ENCODE measurements at places on chromosomes 5 and 9.

- no peak for DNase-seq
Measured at GRCh38 chr9:90900130-90900529, 98.5 kb downstream of the SYK start.

DNA sequence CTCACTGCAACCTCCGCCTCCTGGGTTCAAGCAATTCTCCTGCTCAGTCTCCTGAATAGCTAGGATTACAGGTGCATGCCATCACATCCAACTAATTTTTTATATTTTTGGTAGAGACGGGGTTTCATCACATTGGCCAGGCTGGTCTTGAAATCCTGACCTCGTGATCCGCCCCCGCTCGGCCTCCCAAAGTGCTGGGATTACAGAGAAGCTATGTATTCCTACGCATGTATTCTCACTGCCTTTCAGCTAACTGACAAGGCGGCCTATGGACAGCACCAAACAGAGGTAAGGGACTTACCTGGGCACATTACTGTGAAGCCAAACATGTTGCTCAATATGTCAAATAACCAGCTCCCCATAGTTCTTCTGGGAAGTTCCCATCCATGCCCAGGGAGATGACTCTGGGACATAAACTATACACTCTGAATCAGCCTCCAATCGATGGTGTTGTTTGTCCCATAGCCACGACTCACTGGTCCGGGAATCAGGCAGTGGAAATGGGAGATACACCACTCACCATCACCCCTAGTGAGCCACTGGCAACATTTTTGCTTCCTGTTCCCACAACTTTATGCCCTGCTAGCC, 114.6 kb downstream of the SYK start:
- no peak for DNase-seq

DNA sequence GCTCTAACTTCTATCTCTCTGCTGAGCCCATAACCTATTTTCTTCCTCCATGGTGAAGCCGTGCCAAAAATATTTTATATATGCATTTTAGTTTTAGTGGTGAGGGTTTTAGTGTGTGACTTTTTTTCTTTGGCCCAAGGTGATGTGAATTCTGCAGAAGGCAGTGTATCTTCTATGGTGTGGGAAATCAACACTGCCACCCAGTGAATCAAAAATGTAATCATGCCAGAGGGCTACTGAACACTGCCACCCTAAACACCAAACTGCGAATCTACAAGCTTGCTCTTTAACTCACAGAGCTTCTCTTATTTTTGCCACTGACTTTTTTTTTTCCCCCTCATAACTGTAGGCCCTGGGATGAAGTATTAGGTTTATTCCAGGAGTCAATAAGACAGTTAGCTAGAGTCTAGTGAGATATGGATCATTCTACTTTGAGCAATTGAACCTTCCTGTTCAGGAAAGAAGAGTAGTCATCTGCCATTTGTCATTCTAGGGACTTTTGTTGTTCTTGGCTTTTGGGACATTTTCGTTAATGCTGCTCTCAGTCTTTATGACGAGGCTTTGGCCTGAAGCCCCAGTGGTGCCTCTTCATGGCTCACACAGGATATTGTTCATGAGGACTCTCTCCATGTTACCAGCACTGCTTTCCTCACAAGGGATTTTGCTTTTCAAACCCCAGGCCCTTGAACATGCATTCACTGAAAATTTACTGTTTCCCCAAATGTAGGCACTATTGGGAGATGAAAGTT, 53.1 kb downstream of the C7 start:
- DNase-seq, result no peak

GRCh38 chr5:72624641-72625236, 117.5 kb upstream of the ZNF366 start:
- DNase-seq, result no peak

GRCh38 chr5:109922381-109922995, 232.8 kb downstream of the MAN2A1 start:
- DNase-seq, result no peak

- no peak for DNase-seq
Measured at GRCh38 chr5:149356391-149356790, 1.5 kb upstream of the PCYOX1L start.

DNA sequence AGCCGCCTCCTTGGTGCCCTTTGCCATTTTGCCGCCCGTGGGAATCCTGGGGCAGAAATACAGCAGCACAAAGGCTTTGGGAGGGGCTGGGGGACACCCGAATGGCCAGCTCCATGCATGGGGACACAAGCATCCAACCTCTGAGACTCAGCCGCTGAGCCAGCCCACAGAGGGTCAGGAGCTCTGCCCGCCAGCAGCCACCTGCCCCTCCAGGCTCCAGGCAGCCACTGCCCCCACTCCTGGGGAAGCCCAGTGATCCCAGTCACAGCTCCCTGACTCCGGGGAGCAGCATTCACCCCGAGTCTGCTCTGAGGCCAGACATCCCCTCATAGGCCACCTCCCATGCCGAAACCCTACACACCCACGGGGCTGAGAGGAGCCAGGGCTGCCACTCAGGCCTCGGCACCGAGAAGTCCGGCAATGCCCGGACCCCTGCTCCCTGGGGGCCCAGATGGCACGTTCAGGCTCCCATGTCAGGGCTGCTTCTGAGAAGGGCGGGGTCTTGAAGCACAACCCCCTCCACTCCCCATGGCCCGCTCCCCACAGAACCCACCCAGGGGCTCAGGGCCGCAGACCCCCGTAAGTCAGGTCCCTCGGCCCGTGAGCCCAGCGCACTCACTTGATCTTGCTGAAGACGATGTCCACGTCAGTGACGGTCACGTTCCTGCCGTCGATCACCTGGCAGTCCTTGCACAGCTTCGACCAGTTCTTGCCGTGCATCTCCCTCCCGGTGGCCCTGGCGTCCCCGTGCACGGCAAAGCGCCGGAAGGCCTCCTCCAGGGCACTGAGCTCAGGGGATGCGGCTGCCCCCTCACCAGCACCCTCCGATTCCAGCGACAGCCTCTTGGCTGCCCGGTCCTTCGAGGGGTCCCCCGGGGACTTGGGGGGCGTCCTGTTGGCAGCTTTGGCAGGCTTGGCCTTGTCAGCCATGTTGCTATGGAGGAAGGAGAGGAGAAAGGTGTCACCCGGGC, 15.7 kb downstream of the TPPP start:
- no peak for DNase-seq

DNA sequence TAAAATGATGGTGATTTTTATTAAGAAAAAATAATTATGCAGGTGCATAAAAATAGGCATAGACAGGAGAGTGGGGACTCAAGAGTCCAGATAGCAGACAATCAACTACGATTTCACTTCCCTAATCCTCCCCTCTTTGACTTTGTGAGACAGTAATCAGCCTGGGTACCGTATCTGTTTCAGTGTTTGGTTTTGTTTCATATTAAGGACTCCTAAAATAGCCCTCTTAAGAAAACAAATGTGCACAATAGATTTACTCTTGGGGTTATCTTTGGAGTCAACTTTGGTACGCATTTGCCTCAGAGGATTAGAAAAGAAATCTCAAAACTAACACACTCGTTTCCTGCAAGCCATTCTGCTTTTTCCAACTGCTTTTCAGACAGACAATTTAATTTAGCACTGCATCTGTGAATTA, 96.3 kb downstream of the ZNF608 start:
- no peak for DNase-seq

DNA sequence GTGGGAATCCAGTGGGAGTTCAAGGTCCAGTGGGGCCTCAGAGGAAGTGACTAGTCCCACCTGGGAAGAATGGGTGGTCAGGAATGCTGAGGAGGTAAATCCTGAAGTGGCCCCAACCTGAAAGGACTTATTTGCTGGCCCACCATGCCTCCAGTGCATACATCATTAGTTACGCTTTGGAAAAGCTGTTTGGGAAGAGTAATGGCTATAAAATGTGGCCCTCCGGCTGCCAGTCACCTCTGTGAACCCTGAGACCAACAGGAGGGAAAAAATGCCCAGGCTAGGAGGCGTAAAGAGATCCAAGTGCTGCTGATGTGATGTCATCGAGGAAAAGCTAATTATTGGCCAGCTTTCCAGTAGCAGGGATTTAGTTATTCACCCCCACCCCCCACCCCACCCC, 2.7 kb upstream of the SLC26A2 start:
- DNase-seq, result no peak

GRCh38 chr9:108443741-108444140, 412.0 kb downstream of the ACTL7B start:
- no peak for DNase-seq

GRCh38 chr9:134425401-134425800, 99.1 kb downstream of the RXRA start:
- no peak for DNase-seq

DNA sequence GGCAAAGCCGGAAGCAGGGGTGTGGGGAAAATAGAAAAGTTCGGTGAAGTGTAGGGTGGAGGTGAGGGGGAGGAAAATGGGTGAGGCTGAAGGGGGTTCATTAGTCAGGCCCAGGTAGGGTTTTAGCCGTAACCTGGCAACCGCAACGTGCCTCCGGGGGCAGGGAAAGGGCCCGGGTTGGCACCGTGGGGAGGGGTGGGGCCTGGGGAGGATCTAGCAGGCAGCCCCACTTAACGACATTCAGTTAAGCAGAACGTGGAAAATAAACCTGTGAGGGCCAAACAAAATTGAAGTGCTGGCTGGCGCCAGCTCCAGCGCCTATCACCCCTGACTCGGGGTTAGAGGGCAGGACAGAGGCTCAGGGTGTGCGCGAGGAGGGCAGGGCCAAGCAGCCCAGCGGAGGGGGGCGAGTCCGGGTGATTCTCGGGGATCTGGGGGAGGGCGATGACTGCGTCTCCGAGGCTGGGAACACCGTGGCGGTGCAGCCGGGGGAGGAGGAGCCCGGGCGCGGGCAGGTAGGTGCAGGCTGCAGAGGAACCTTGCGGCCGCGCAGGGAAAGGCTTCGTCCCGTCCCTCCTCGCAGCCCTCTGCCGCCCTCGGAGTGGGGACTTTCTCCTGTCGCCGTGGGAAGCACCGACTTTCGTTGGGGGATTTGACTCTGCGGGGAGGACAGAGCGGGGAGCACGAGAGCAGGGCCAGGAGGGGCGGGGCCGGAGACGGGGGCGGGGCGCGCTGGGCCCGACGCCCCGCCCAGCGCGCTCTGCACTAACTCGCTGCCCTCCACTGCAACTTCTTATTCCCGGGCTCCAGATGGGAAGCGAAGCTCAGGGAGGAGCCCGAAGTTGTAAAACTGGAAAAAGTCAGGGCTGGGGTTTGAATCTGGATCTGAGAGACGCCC, 5.1 kb downstream of the RGS14 start:
- no peak for DNase-seq

DNA sequence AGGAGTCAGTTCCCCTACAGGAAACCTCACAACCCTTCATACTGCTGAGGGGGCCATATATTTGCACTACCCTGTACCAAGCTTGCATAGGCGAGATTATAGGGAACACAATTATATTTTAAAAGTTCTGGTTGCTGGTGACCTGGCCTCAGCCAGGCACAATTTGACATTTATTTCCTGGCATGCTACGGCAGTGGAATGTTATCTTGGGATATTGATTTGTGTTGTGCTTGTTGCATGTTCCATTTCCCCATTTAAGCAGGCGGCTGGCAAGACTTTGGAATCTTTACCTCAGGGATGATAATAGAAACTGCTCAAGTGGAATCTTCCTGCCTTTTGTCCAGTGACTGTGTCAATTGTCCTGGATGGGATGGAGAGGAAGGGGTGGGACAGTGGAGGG, 67.0 kb upstream of the RPS23 start:
- DNase-seq, result no peak

GRCh38 chr5:96149546-96149945, 187.9 kb upstream of the ELL2 start:
- DNase-seq, result no peak

GRCh38 chr5:177343777-177344176, 7.7 kb downstream of the LMAN2 start:
- DNase-seq, result no peak

DNA sequence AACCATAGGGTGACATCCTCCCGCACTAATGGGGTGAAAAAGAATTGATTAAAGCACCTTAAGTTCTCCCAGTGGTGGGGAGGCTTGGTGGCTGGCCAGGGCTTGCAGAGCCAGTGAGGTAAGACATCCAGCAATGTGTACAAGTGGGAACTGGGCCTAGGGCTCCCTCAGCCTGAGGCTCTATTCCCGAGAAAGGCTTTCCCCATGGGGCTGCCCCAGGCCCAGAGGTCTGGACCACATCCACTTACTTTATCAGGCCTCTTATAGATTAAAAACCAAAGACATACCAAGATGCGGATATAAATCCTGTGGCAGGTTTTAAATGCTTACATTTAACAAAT, 35.3 kb downstream of the C5orf15 start:
- DNase-seq, result no peak

DNA sequence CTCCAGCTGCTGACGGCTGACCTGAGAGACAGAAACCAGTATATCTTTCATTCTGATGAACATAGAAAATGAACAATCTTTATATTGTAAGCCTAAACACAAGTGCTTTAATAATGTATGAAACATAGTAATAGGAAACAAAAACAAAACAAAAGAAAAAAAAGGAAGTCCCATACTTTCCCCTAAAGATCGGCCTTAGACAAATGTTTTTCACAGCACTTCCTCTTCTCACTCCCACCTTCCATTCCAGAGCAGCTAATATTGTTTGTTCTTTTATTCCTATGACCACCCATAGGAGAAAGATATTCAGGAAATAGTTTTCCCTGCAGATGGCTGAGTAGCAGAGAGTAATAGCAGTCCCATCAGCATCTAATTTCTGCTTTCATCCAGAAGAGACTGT, 194.4 kb upstream of the SLC27A6 start:
- DNase-seq, result no peak

DNA sequence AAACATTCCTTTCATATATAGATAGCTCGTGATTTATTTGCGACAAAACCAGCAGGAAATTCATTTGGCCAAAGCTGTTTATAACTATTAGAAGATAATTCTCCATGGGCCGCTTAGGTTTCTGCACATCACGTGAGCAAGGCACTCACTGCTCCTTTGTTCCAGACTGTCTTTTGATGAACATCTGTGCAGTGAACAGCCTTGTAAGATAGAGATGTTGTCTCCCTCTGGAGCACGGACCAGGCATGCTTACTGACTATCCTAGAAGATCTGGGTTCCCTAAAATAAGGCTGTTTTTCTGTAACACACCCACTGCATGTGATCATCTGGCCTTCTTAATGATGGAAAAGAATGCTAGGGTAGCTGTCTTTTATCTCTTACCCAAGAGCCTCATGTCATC, 30.9 kb downstream of the YIPF5 start:
- DNase-seq, result no peak

DNA sequence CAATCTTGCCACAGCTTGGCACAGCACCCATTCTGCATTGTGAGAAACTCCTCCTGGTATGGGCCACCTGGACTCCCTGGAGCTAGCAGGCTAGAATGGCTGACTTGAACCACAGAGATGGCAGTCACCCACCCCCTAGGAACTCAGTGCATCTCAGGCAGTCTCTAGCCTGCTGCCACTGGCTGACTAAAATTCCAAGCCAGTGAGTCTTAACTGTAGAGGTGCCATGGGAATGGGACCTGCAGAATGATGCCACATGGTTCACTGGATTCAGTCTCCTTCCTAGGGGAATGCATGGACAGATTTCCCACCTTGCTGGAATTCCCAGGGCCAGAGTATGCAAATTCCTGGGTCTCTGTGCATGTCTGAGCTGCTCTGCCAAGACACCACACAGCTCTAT, 382.9 kb downstream of the MAN2A1 start:
- no peak for DNase-seq

- DNase-seq, result peak; percentile 16
Measured at GRCh38 chr5:86461169-86461956, 156.4 kb upstream of the COX7C start.

GRCh38 chr9:126827227-126827626, 22.4 kb downstream of the ZBTB43 start:
- no peak for DNase-seq

Measured in left renal cortex interstitium (tissue), 4 donors.